ENCODE measurements at places on chromosomes 5 and 9. TPM values are rescaled to one million over a fixed set of nuclear protein-coding genes. Genes with fewer than 3 reads are reported as not detected.

DNA sequence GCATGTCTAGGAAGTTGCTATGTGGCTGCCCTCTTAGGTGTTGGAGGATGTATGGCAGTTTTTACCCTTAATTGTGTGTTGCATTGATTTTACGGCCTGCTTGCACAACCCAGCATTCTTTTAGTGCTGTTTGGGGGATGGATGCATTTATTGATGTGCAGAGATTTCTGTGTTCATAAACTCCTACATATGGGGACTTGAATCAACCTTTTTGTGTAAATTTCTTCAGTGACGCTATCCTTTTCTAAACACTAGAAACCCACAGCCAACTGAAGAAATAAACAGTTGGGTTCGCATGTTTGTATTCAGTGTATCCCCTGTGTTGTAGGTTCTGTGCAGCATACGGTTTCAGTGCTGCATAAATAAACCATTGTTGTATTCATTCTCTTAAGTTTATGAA, 263.7 kb downstream of the RASEF start:
- no peak overlapping the region for H3K4me3 ChIP-seq
- H3K4me1 ChIP-seq, result no peaks in the 10 kb centered on the region
- no peaks in the 10 kb centered on the region for H3K36me3 ChIP-seq
- H3K27ac ChIP-seq, result no peak overlapping the region
- H3K27me3 ChIP-seq, result no peaks in the 10 kb centered on the region

- H3K27me3 ChIP-seq, result no peaks in the 10 kb centered on the region
- H3K4me3 ChIP-seq, result no peak overlapping the region
- H3K27ac ChIP-seq, result no peak overlapping the region
- DNase-seq, result no peak
Measured at GRCh38 chr9:77833561-77834429, 185.7 kb upstream of the GNA14 start.

DNA sequence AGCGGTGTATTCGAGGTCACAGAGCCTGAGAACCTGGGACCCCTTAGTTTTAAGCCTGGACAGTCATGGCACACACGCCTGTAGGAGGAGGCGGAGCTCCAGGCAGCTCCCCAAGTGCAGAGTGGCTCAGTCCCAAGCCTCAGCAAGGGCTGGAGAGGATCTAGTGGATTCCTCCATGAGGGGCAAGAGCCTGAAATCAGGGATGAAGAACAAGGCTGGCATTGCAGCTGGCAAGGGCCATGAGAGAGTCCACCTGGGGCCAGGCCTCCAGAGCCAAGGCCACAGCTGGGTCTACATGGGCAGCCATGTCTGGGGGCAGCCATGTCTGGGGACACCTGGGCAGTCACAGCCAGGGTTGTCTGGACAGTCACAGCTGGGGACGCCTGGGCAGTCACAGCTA, 21.9 kb downstream of the ADAMTSL2 start:
- peaks cover 53% of the 10 kb centered on the region for H3K27me3 ChIP-seq
- no peak for DNase-seq
- no peaks in the 10 kb centered on the region for H3K4me1 ChIP-seq
- H3K4me3 ChIP-seq, result no peak overlapping the region
- no peaks in the 10 kb centered on the region for H3K36me3 ChIP-seq

- no peak overlapping the region for H3K27ac ChIP-seq
- no peak overlapping the region for H3K4me3 ChIP-seq
- H3K36me3 ChIP-seq, result peaks cover 65% of the 10 kb centered on the region
- H3K27me3 ChIP-seq, result no peaks in the 10 kb centered on the region
- no peak for DNase-seq
- H3K4me1 ChIP-seq, result no peaks in the 10 kb centered on the region
Measured at GRCh38 chr9:107323836-107324585, 40.9 kb downstream of the RAD23B start.

DNA sequence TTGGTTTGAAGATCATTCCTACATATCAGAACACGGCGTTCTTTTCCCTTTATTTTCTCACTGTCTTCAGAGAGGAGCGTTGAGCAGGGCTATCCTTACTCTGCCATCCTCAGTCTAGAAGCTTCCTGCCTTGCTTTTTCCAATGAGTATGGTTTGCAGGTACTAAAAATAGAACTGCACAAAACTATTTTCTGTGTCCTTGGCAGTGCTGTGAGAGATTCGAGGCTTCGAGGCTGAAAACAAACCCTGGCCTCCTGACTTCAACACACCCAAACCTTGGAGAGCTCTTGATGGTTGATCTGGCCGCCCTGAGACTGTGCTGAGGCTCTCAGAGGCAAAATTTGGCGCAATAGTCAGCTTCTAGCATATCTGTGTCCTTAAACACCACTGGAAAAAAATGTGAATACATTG, 78.9 kb downstream of the GOLPH3 start:
- H3K4me3 ChIP-seq, result no peak overlapping the region
- H3K4me1 ChIP-seq, result peaks cover 5% of the 10 kb centered on the region
- H3K27ac ChIP-seq, result no peak overlapping the region
- DNase-seq, result no peak

DNA sequence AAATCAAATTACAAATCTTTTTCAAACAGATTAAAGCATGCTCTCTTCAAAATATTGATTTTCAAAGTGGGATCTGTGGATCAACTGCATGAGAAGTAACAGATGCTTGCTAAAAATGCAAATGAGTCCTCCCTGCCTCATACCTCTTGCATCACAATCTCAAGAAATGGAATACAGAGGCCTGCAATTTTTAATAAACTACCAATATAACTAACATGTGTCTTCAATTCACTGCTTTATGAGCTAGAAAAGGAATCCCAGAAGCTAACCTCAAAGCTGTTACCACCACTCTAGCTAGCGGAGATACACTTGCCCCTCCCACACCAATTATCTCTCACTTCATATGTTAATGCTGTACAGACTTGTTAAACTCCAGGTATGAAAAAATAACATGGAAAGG, 9.6 kb downstream of the OR13C5 start:
- no peaks in the 10 kb centered on the region for H3K4me1 ChIP-seq
- no peak overlapping the region for H3K4me3 ChIP-seq
- H3K36me3 ChIP-seq, result no peaks in the 10 kb centered on the region
- no peaks in the 10 kb centered on the region for H3K27me3 ChIP-seq
- no peak overlapping the region for H3K27ac ChIP-seq
- DNase-seq, result no peak

DNA sequence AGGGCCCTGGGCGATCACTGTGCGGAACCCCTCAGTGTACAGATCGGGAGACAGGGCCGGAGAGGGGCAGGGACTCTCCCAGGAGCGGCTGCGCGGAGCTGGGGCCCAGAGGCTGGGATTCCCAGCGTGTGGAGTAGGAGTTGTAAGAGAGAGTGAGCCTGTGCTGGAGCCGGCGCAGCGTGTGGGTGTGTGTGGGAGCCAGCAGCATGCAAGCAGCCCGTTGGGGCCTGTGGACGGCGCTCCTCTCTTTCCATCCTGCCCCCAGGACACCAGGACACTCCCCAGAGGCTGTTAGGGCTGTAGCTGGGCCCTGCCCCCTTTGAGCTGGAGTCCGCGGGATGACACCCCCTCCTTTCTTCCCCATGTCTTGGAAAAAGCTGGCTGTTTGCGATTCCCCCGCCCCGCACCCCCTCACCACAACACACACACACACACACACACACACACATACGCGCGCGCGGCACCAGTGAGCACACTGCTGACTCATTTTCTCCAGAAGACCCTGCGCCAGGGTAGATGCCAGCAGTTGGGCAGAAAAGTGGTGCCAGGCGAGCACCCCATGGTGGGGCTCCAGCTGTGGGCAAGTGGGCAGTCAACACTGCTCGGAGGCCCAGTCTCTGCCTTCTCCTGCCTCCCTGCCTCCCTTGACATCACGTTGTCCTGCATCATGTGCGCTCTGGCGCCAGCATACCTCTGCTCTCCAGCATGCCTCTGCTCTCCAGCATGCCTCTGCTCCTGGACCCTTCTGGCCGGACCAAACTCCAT, 1.5 kb downstream of the COL27A1 start:
- H3K4me1 ChIP-seq, result no peaks in the 10 kb centered on the region
- DNase-seq, result no peak
- H3K27me3 ChIP-seq, result peaks cover 60% of the 10 kb centered on the region
- H3K27ac ChIP-seq, result no peak overlapping the region

GRCh38 chr9:105890046-105890822, 195.9 kb downstream of the TMEM38B start:
- no peak for DNase-seq
- no peaks in the 10 kb centered on the region for H3K36me3 ChIP-seq
- no peak overlapping the region for H3K4me3 ChIP-seq

DNA sequence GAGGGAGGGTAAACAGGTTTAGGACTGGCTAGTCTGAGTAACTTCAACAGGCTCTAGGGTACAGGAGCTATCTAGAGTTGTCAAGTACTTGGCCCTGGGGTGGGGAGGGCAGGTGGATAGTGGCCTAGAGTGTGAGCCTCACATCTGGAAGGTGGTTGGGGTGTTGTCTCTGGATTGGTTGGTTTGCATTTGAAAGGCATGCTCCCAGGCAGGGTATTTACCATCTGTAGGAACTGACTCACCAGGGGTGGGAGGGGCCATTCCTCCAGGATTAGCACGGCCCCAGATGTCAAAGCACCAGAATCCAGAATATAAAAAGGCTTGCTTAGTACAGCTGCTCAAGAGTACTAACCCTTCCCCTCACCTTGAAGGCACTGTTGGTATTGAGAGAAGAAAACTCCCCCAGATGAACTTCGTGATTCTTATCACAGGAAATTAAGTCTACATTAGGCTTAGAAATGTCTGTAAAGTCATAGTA, 193.3 kb downstream of the NTRK2 start:
- H3K27me3 ChIP-seq, result no peaks in the 10 kb centered on the region
- no peak for DNase-seq
- no peak overlapping the region for H3K4me3 ChIP-seq
- H3K36me3 ChIP-seq, result no peaks in the 10 kb centered on the region
- H3K4me1 ChIP-seq, result no peaks in the 10 kb centered on the region

DNA sequence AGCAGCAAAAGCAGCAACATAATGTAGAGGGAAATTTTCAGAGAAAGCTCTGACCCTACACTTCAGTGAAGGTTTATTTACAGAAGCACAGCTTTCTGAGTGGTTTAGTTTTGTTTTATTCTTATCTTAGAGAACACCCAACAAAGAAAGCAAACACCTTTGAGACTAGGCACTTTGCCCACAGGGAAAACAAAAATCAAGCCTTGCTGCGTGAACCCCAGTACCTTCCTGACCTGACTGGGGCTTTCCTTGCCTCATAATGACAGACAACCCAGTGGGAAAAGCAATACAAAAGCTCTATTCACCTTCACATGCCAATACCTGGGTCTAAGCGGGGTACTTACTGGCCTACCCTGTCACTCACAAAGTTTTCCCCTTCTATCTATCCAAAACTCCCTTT, 189.8 kb downstream of the HINT1 start:
- no peak overlapping the region for H3K27ac ChIP-seq
- no peaks in the 10 kb centered on the region for H3K4me1 ChIP-seq
- H3K36me3 ChIP-seq, result no peaks in the 10 kb centered on the region
- H3K4me3 ChIP-seq, result no peak overlapping the region
- DNase-seq, result no peak

DNA sequence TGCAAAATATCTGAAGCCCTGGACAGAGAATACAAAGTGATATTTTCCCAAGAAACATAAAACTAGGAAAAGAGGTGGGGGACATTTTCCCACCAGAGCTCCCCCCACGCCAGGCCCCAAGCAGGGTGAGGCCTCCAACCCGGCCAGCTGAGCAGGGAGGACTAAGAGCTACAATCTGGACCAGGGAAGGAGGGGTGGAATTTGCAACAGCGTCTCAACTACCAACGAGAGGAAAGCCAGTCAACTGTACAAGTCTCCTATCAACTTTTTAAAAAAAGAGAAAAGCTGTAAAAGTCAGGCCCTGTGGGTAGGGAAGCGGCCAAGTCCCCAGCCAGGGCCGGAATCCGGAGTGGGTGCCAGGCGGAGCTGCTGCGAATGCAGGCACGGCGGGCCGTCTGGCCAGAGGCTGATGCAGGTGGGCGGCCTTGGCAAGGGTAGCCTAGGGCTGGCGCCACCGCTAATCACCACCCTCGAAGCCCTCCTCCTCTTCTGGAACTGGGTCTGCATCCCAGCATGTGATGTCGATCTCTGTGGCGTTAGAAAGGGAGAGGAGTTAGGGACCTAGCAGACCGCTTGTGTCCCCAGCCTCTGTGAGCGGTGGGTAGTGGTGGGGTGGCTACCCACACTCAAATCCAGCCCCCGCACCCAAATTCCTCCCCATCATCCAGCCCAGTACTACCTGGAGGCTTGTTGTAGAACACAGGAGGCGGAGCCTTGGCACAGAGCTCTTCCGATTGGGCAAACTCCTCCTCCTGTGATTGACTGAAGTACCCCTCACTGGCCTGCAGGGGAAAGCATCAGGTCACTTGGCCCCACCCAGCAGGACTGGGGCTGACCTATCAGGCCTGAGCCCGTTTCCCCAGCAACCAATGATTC, 10.6 kb downstream of the PRR7 start:
- no peak overlapping the region for H3K27ac ChIP-seq
- peak; percentile 56 for DNase-seq
- H3K27me3 ChIP-seq, result peaks cover 3% of the 10 kb centered on the region
- no peaks in the 10 kb centered on the region for H3K36me3 ChIP-seq

DNA sequence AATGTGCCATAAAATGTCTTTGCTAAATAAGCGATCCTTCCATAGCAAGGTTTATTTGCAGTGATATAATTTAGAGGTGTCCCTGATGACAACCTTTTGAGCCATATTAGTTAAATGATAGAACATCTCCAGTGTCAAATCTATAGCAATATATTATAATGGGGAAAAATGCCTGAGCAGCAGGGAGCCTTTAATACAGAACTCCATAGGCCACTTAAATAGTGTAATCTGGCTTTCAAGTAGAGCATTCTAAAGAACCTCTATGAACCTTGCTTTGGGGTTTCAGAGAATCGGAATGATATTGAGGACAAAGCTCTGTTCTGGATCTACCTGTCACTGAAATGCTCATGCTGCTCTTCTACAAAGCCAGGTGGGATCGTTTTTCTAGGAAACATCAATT, 96.7 kb upstream of the MEF2C start:
- no peak for DNase-seq
- no peak overlapping the region for H3K27ac ChIP-seq
- no peaks in the 10 kb centered on the region for H3K36me3 ChIP-seq
- no peaks in the 10 kb centered on the region for H3K27me3 ChIP-seq
- H3K4me3 ChIP-seq, result no peak overlapping the region
- no peaks in the 10 kb centered on the region for H3K4me1 ChIP-seq

GRCh38 chr5:58064801-58065200, 395.1 kb downstream of the PLK2 start:
- H3K27ac ChIP-seq, result no peak overlapping the region
- no peaks in the 10 kb centered on the region for H3K36me3 ChIP-seq
- H3K4me3 ChIP-seq, result no peak overlapping the region
- H3K4me1 ChIP-seq, result peaks cover 6% of the 10 kb centered on the region
- no peaks in the 10 kb centered on the region for H3K27me3 ChIP-seq

GRCh38 chr5:32566319-32567111, 18.8 kb upstream of the SUB1 start:
- peaks cover under 1% of the 10 kb centered on the region for H3K4me1 ChIP-seq
- no peak overlapping the region for H3K4me3 ChIP-seq
- H3K27ac ChIP-seq, result no peak overlapping the region
- no peaks in the 10 kb centered on the region for H3K36me3 ChIP-seq

Gene FBLL1
- not detected for total RNA-seq

Gene RFESD
- 5.1 TPM for total RNA-seq

Gene SLC6A7
- total RNA-seq, result not detected

Gene TMEM141
- total RNA-seq, result 27.9 TPM

Gene PPP2R2B
- 4.7 TPM for total RNA-seq

Gene HARS1
- 71.1 TPM for total RNA-seq

All from T-cell (primary cell).